ENCODE measurements at places on chromosomes 13 and 19.
A peak's percentile ranks its signal among the peaks of the same experiment; 100 is the strongest.

GRCh38 chr13:30042891-30043630 lies 192.6 kb upstream of the UBL3 start:
- no peak for DNase-seq

DNA sequence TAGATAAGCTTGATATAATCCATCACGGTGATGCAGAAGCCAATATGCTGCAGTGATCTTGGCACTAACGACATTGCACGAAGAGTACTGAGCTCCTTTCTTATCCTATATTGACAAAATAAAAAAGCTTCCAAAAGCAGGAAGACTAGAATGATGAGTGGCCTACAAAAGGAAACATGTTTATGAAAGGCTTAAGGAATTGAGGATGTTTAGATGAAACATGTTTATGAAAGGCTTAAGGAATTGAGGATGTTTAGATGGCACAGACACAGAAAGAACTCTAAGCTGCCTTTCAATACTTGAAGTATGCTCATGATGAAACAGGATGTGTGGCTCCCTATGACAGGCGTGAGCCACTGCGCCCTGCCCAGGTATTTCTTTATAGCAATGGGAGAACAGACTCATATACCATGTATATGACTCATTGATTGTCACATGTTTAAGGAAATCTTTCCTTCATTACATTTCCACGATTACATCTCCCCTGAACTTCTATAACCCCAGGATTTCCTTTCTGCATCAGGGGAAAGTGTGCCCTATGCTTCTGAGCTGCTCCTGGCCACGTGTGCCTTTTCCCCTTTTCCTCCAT lies 690.8 kb upstream of the ARGLU1 start:
- DNase-seq: no peak

DNA sequence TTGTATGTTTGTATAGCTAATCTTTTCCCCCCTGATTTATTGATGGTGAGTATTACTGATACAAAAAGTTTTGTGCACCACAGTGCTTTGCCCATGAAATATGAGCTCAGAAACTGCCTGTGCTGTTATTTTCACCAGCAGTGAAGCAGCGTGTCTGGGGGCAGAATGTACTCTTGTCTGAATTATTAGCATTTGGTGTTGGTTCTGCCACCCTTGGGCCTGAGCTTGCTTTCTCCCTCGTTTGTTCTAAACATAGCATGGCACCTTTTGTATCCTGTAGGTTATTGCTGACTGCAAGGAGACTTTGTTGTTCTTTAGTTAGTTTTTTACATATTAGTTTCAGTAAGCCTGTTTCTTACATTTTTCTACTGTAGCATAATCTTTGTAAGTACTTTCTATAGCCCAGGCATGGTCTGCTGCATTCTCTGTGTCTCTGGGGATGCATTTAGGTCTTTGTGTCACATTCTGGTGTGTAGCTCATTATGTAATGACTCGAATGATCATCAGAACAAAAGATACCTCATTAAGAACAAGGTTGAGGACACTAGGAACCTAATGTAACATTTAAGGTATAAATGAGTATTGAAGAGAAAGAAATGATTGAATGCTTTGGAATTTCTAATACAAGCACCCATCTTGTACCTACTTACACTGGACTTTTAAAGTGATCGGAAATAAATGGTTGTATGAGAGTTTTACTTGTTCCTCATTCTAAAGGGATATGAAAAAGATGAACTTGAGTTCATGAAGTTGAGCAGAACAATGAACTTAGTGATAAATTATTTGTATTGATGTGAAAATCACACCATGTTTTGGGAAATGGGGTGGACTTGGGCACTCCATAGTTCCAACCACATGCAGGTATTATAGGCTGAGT lies 50.3 kb upstream of the GPI start:
- no peak for DNase-seq

GRCh38 chr19:2645826-2646225 lies 56.7 kb downstream of the GNG7 start:
- no peak for DNase-seq

GRCh38 chr13:75129331-75129730 lies 352.6 kb downstream of the TBC1D4 start:
- DNase-seq: no peak

DNA sequence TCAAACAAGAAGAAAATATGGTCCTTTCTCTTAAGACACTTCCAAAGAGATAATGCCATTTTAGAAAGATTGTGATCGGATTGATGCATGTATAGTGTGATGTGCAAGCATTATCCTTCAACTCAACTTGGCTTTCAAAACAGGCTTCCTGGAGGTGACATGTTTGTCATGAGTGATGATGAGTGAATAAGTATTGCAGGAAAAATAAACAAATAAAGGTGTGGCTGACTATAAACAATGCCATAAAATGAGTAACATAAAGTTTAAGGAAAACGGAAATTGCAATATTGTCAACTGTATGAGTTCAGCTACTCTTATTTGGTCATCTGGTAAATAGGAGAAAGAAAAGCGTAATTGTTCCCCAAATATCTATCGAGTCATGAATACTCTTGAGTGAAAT lies 1283.7 kb downstream of the PCDH9 start:
- no peak for DNase-seq

GRCh38 chr13:80755910-80756309 lies 415.0 kb upstream of the SPRY2 start:
- peak; percentile 59 for DNase-seq

DNA sequence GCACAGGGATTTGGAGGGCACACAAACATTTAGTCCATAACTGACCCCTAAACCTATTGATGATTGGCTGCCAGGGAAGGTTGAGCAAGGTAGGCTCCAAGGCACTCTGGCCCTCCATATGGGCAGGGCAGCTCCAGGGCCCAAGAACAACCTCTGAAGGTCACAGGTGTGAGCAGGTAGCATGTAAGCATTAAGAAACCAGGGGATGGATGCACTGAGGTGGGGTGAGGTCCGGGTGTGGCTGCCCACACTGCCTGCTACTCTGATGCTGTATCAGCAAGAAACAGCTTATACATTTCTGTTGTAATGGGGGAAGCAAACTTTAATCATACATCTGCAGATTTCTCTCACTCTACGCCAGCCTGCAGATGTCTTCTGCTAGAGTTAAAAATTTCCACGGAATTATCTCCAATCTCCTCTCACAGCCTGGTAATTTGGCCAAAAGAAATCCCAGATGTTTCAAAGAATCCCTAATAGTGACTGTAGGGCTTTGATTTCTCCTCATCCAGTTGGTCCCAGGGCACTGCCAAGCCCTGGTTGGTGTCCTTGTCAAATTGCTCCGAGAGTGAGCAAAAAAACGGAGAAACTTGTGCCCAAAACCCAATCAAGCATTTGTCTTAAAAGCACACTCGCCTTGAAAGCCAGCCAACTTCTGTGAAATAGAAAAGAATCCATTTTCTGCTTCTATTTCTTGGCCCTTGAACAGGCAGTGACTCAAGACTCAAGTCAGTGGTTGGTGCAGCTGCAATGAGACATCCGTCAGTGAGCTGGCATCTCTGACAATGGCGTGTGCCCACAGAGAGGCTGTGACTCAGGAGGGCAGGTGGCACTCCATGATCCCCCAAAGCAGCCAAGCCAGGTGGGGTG lies 72.5 kb upstream of the MRI1 start:
- no peak for DNase-seq

DNA sequence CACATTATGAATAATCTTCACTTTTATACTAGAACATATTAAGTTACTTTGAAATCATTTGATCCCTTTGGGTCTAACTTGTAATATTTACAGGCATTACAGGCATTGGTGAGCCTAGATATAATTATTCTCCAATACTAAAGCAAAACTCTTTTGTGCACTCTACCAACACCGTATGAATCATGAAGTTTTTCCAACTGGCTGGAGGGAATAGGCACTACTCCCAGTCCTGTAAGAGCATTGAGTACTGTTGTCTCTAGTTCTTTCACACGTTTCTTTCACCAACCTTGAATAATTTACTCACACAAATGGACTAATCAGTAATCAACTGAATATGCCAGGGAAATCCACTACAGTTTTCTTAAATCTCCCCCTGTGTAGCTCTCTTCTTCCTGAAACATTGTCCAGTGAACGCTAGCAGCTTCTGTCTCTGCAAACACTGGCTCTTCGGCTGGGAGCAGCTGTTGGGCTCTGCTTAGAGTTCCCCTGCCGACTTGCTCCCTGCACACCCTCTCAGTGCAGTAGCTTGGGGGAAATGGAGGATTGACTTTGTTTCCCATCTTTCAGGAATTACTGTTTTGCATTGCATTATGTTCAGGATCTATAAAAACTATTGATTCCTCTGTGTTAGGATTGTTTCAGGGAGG lies 476.7 kb downstream of the RFC3 start:
- no peak for DNase-seq

GRCh38 chr13:66503890-66504289 lies 726.2 kb downstream of the PCDH9 start:
- DNase-seq: no peak

DNA sequence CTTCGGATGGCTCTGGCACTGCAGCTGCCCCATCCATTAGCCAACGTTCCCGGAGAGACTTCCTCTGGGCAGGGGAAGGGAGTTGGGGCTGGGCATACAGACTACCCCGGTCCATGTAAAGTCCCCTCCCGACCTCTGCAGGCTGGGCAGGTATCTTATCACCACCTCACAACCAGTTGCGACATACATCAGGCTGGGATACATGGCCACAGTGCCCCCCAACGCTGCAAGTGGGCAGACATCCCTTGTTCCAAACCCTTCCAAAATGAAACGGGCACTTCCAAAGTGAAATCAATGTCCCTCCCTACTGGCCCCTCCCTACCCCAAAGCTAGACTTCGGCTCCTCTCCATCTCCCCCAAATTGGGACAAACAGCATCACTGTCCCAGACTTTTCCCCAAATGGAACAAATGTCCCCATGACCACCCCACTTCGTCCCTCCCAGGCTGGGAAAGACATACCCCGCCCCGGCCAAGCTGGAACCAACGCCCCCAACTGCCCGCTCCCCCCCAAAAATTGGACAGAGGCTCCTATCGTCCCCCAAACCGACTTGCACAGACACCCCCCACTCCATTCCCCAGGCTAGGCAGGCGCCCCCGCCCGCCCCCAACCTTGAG lies 5.0 kb downstream of the PALM3 start:
- no peak for DNase-seq

DNA sequence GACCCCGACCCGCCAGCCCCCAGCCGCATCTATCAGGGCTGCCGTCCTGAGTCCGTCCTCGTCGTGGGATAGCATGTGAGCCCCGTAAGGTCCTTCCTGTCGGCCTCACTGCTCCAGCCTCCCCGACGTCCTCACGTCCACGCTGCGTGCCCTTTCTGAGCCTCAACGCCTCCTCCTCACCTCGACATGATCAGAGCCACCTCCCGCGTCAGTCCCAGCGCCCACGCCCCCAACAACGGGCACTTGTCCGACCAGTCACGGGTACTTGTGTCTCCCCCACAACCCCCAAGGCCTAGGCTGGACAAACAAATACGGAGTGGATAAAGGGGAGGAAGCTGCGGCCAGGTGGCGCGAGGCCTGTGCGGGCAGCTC lies 665 bp downstream of the ZNF497 start:
- peak; percentile 19 for DNase-seq

GRCh38 chr19:2042485-2043250 lies 8.4 kb downstream of the MKNK2 start:
- no peak for DNase-seq

DNA sequence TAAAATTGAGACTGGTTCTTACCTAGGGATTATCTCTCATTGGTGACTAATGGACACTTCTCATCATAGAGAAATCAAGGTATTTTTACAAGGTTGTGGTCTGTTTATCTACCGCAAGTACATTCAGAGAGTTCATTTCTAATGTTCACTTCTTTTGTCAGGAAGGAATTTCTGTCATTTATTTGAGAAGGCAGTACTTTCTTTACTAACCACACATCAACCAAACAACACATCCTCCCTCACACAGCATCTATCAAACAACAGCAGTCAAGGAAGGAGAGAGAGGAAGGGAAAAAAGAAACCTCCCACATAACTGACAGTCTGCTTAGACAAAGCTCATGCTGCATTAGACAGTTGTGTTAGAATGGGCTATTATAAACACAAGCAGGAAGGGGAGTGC lies 182.3 kb upstream of the KLF12 start:
- no peak for DNase-seq

GRCh38 chr13:26646603-26647002 lies 89.1 kb downstream of the WASF3 start:
- DNase-seq: no peak

- no peak for DNase-seq
Observed at GRCh38 chr19:53055117-53055516, 10.6 kb downstream of the ERVV-2 start.

DNA sequence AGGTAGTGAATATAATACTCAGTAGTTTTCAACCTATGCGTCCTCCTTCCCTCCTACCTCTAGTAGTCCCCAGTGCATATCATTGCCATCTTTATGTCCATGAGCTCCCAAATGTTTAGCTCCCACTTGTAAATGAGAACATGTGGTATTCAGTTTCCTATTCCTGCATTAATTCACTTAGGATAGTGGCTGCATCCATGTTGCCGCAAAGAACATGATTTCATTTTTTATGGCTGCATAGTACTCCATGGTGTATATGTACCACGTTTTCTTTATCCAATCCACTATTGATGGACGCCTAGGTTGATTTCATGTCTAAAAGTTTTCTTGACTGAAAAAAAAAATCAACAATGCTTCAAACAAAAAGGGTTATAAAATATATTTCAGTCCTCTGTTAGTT lies 303.4 kb upstream of the SGCG start:
- DNase-seq: no peak

DNA sequence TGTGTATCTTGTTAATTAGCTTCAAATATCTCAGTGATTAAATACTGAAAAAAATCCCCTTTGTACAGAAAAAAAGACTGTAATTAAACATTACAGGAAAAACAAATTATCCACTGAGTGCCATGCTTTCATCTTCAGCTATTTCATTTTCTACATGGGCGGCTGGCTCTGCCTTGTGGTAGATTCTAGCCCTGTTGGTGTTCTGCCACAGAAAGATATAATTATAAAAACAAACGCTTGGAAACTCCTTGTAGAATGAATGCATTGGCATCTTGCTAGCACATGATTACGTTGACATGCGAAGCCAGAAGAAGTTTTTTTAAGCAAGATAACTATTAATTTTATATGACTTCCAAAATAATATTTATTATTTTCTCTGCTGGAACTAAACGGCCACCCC lies 496.8 kb downstream of the MYO16 start:
- no peak for DNase-seq

DNA sequence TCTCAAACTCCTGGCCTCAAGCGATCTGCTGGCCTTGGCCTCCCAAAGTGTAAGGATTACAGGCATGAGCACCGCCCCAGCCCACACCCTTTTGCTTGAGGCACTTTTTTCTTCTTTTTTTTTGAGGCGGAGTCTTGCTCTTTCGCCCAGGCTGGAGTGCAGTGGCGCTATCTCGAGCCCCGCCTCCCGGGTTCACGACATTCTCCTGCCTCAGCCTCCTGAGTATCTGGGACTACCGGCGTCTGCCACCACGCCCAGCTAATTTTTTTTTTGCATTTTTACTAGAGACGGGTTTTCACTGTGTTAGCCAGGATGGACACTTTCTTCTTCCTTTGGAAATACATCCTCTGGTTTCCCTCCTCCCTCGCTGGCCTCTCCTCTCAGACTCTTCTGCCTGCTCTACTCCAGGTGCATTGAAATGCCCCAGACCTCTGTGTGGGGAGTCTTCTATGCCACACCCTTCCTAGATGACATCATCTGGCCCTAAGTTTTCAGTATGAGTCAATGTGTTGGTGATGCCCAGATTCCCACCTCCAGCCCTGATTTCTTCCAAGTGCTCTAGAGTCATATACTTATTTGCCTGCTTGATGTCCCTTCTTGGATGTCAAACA lies 20.7 kb upstream of the TPT1 start:
- DNase-seq: no peak

GRCh38 chr13:43802511-43802910 lies 15.7 kb upstream of the ENOX1 start:
- no peak for DNase-seq

GRCh38 chr13:41122838-41123237 lies 9.8 kb downstream of the KBTBD6 start:
- DNase-seq: no peak

- DNase-seq: no peak
Observed at GRCh38 chr13:106197496-106197895, 338.0 kb downstream of the EFNB2 start.

All from NCI-H1694 treated with DMSO at 0.1 percent for 48 hours (cell line).